ENCODE measurements at places on chromosomes 16 and 17. TPM values are rescaled to one million over a fixed set of nuclear protein-coding genes. Genes with fewer than 3 reads are reported as not detected.

DNA sequence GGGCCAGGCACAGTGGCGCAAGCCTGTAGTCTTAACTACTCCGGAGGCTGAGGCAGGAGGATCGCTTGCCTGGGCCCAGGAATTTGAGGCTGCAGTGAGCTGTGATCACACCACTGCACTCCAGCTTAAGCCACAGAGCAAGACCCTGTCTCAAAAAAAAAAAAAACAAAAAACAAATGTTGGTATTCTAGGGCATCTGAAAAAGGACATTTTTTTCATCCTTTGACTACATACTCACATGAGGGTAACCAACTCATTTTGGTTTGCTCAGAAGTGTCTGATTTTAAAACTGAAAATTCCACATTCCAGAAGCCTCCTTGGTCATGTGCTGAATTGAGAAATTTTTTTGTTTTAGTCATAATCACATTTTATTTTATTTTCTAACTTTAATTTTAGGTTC is 12.7 kb upstream of the C16orf82 start:
- DNase-seq: no peak

GRCh38 chr17:78278139-78278741 is 46.8 kb downstream of the TMEM235 start:
- DNase-seq: no peak

- DNase-seq: no peak
Measured at GRCh38 chr16:4966736-4967453, 8.8 kb downstream of the SEC14L5 start.

- no peak for DNase-seq
Measured at GRCh38 chr16:4599037-4599436, 15.7 kb downstream of the UBALD1 start.

DNA sequence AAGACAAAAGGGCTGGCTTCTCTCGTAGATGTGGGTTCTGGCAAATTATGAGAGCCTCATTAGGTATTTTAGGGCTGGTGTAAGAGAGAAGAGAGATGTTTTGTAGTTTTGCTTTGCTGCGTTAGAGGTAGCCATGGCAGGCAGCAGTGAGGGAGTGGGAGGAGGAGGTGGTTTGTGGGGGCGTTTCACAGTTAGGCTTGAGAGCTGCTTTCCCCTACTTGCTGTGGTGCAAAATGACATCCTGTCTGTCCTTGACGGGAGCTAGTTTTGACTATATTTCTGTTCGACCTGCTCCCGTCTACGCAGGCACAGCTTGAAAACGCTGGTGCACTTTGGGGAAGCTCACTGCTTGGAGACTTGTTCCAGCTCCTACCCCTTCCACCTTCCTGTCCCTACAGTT is 75.5 kb downstream of the SLC5A11 start:
- DNase-seq: no peak

GRCh38 chr17:55405600-55405999 is 16.0 kb downstream of the MMD start:
- DNase-seq: no peak

DNA sequence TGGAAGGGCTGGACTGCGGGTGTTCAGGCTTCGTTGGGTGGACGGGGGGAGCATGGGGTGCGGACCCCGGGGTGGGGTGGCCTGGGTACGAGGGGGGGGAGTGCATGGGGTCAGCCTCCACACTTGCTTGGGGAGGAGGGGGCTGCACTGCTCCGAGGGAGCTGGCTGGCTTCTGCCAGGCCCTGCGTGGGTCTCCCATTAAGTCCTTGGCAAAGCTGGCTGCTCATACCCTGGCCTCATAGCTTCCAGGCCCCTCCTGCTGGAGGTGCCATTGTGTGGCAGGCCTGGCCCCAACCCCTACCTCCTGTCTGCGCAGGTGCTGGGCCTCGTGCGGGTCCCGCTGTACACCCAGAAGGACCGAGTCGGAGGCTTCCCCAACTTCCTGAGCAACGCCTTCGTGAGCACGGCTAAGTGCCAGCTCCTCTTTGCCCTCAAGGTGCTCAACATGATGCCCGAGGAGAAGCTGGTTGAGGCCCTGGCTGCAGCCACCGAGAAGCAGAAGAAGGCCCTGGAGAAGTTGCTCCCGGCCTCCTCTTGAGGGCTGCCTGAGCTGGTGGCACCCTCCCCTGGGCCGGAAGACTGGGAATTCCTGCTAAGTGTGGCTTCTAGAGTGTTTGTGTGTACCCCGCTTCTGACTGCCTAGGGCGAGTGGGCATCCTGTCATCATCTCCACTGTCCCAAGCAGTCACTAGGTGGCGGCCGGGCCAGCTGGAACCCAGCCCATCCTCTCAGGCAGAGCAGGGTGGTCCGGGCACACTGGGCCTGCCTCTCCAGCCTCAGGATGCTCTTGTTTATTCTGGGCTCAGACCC is 1.5 kb downstream of the NUDT16L1 start:
- no peak for DNase-seq

GRCh38 chr17:12547831-12548230 is 117.9 kb upstream of the MYOCD start:
- no peak for DNase-seq

GRCh38 chr17:40027614-40028012 is 12.4 kb downstream of the CSF3 start:
- DNase-seq: no peak

DNA sequence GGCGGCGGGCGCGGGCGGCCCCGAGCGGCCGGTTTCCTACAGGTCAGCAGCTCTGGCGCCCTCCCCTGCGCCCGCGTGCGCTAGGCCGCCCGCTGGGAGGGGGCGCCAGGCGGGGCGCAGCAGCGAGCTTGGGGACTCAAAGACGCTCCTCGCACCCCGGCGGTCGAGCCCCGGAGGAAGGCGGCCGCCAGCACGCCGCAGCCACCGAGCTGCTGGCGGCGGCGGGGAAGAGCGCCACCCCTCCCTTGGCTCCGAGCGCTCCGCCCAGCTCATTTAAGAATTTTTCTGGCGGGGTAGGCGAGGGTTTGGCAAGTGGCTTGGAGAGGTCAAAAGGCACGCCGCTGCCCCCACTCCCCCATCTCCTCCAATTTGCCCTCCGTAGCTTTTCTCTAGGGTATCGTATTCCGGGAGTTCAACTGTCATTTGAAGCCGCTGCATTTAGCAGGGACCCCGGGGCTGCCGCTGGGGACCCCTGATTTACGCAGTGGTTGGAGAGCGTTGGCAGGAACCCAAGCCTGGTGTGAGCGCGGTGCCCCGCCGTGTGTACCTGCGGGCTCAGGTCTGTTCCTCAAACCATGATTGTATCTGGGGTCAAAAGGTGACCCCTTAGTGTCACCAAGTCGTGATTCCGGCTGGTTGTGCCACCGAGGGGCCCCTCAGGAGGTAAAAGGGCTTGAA is 59.5 kb upstream of the GSE1 start:
- DNase-seq: no peak

GRCh38 chr17:29181226-29181625 is 1.0 kb upstream of the MYO18A start:
- no peak for DNase-seq

GRCh38 chr17:4617590-4618351 is 23.7 kb downstream of the ALOX15 start:
- no peak for DNase-seq

DNA sequence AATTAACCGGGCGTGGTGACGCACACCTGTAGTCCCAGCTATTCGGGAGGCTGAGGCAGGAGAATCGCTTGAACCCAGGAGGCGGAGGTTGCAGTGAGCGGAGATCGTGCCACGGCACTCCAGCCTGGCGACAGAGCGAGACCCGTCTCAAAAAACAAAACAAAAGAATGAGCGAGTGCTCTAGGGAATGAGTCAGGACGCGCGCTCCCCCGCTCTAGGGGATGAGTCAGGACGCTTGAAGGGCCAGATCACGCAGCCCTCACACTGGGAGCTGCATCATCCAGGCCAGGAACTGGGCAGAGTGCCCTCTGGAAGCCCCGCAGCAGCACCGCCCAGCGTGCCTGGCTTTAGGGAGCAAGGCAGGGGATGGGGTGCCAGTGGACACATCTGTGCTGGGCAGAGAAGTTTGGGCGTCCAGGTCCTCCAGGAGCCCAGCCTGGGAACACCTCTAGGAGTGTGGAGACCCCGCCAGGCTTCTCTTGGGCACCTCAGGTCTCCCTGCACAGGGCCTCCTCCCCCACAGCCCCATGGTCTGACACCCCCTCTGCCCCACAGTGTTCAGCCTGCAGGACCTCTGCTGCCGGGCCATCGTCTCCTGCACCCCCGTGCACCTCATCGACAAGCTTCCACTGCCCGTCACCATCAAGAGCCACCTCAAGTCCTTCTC is 3.9 kb upstream of the WFIKKN1 start:
- no peak for DNase-seq

- no peak for DNase-seq
Measured at GRCh38 chr17:30210366-30210765, 25.1 kb downstream of the SLC6A4 start.

GRCh38 chr16:84845496-84846002 is 25.8 kb downstream of the CRISPLD2 start:
- DNase-seq: no peak

GRCh38 chr17:5049314-5049841 is 14.2 kb upstream of the SLC52A1 start:
- DNase-seq: no peak

DNA sequence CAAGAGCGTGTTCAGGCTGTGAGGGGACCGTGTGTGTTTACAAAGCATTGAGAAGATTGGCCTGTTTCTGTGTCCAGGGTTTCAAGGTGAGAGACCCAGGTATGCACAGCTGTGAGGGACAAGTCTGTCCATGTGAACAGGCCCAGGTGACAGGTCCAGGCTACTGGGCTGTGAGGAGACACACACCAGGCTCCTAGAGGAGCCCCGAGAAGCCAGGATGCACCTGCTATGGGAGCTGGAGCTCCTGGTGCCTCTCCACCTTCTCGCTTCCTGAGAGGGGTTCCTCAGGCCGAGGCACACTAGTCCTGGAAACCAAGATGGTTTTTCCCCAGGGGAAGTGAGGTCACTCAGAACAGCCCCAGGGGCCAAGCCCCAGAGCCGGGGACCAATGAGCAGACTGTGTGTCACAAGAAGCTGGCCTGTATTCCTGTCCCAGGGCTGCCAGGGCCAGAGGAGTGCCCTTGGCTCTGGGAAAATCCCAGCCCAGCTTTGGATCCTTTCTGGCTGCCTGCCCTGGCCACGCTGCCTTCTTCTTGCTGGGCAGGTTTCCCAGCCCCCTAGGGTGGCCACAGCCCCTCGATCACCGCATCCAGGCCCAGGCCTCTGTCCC is 153.4 kb upstream of the PLCG2 start:
- DNase-seq: no peak

DNA sequence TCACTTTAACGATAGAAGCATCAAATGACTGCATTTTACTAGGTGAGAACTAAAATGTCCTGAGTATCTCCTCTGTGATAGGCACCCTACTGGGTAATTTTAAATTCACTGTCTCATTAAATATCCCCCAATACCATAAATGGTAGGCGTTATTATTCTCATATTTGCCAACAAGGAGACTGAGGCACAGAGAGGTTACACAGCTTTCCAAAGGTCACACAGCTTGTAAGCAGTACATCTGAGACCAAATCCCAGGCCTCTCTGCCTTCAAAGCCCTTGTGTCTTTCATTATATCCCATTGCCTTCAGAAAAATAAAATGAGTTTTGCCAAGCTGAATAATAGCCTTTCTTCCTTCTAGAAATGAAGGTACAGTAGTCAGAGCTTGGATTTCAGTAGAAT is 502.6 kb downstream of the HAPSTR1 start:
- DNase-seq: no peak

DNA sequence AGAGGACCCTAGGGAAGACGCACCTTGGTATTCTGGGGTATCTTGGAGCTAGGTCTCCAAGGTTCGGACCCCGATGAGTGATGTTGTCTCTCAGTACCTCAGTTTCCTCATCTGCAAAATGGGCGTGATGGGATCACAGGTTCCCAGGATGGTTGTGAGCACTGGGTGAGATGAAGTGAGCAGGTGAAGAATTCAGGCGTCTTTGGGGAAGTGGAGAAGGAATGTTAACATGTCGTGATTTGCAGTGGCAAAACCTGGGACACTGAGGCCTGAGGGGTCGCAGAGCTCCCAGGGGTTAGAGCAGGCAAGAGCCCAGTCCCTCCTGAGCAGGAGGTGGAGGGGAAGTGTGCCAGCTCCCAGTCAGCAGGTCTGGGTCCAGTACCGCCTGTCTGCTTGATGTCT is 215.1 kb upstream of the GSE1 start:
- DNase-seq: no peak

GRCh38 chr17:78144147-78144719 is 2.0 kb upstream of the C17orf99 start:
- peak; percentile 81 for DNase-seq

DNA sequence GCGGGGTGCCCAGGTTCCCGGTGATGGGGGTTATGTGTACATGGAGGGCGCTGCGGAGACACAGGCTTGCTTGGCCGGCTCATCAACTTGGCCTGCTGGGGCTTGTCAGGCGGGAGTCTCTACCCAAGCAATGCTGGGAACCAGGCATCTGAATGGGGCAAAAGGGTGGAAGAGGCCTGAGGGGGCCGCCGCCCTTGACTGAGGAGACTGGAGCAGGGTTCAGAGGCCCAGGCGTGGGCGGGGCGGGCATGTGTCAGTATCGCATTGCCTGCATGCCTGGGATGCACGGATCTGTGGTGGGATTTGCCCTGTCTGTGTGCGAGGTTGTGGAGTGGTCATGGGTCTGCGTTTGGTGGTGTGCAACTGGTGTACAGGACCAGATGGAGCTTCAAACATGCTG is 21.1 kb downstream of the ARHGAP23 start:
- DNase-seq: no peak

- peak; percentile 53 for DNase-seq
Measured at GRCh38 chr17:35947156-35947585, 3.7 kb upstream of the LYZL6 start.

The SLC35G6 gene
- polyA plus RNA-seq: 0.45 TPM

The LUC7L3 gene
- polyA plus RNA-seq: 817 TPM

The NR1D1 gene
- polyA plus RNA-seq: 4.1 TPM

The TEX14 gene
- 1.6 TPM for polyA plus RNA-seq

The ANKS4B gene
- polyA plus RNA-seq: 6.0 TPM

The NLGN2 gene
- 28.1 TPM for polyA plus RNA-seq

The CLEC18C gene
- 63.6 TPM for polyA plus RNA-seq

The KRT23 gene
- polyA plus RNA-seq: 1.1 TPM

The SCGB1C2 gene
- polyA plus RNA-seq: 0.35 TPM

The IGF2BP1 gene
- 32.9 TPM for polyA plus RNA-seq

The CD79B gene
- 2.1 TPM for polyA plus RNA-seq

The C17orf50 gene
- polyA plus RNA-seq: not detected

The CA10 gene
- 14.7 TPM for polyA plus RNA-seq

The OR3A3 gene
- polyA plus RNA-seq: 0.10 TPM

The RHBDL1 gene
- polyA plus RNA-seq: 1.7 TPM

The CD300LB gene
- polyA plus RNA-seq: 0.15 TPM

The PRSS33 gene
- polyA plus RNA-seq: 0.20 TPM

The SNX20 gene
- polyA plus RNA-seq: 0.38 TPM

The BOLA2 gene
- polyA plus RNA-seq: 7.5 TPM
